ENCODE measurements at places on chromosomes 7 and 10.
A peak's percentile ranks its signal among the peaks of the same experiment; 100 is the strongest.

GRCh38 chr7:29607889-29608288, 44.3 kb downstream of the PRR15 start:
- no peak for DNase-seq

DNA sequence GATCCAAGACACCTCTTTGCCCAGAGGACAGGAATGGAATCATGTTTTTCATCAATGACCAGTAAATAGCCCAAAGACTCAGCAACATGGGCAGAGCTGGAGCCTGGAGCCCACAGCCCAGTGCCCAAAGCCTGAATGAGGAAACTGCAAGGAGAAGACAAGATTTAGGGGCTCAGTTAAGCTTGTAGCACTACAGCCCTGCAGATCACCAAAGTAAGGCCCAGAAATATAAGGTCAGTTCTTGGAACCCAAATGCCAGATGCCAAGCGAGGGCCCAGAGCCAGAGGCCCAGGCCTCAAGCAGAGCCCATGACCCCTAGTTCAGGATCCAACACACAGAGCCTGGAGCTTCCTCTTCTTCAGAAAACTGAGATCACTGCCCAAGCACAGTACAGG, 32.4 kb downstream of the MBL2 start:
- DNase-seq = no peak

DNA sequence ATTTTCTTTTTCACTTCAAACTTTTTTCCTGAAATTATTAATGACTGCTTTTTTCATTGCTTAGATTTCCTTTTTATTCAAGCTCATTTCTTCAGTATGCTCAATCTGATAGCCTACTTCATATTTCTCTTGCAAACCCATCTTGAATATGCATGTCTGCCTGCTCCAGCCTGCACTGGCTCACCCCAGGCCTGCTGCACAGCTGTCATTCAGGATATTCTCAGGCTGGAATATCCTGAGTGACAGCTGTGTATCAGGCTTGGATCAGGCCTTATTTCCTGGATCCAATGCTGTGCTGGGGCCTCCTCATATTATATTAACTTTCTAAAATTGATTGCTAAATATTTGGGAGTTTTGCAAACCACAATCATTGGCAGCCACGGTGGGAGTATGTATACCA, 120.2 kb upstream of the TNS3 start:
- no peak for DNase-seq

- peak; percentile 52 for DNase-seq
Observed at GRCh38 chr7:150405584-150406311, 26.6 kb downstream of the ZNF775 start.

DNA sequence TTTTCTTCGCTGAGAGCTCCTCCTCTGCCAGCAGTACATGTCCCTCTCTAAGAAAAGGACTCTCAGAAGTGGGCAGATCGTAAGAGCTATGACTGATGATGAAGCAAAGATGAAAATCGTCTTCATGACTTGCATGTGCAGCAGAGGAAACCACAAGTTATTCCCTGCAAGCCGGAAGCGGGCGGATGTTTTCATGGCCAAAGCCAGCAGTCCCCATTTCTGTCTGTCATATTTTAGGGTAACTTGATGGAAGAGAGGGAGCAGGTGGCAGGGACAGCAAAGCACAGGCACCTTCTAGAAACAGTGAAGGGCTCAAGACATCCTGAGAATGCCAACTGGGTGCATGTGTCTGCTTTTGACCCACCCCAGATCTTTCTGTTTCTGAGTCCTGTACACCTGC, 19.9 kb downstream of the KLF6 start:
- no peak for DNase-seq

DNA sequence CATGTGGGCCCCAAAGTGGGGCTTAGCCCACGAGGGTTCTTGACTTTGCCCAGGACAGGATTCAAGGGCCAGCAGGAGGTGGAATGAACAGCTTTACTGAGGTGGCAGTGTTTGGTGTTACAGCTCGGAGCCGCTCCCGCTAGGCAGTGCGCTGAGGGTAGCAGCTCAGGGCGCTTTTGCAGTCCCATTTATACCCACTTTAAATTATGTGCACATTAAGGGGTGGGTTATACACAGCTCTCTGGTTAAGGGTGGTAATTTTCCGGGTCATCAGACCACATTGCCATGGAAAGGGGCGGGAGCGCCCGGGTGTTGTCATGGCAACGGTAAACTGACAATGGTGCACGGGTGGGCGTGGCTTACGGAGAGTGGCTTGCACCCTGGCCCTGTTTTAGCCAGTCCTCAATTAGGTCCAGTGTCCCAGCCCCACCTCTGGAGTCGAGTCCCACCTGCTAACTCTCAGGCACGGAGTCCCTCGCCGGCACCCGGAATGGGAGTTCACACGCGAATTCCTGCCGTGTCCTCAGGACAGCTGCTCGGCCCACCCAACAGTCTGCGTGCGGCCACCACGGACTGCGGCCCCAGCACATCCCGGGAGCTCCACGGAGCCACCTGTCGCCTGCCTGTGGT, 58.2 kb upstream of the PDGFA start:
- no peak for DNase-seq

GRCh38 chr10:63201118-63201517, 68.0 kb downstream of the NRBF2 start:
- no peak for DNase-seq

- no peak for DNase-seq
Observed at GRCh38 chr10:102416283-102416682, 2.3 kb downstream of the PSD start.

DNA sequence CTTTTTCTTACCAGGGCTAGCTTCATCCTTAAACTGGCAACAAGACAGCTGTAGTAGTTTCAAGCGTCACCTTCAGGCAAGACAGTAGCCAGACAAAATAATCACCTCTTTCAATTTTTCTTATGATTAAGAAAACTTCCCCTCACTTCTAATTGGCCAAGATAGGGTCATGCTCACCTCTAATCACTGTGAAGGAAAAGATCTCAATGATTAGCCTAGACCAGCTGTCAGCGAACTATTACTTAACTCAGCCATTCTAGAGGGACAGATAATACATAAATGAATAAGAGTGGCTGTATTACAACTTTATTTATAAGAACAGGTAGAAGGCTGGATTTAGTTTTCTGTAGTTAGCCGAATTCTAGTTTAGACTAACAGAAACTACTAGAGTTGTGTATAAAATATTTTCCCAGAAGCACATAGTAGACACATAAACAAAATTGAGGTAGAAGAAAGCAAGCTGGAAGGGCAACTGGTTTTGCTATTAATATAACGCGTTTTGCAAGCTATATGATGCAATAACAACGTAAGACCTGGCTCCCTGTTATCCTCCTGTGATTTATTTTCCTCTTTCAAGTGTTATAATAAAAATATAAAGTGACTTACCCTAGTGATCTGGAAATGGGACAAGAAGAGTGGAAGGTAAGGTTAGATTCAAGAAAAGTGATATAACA, 64.3 kb downstream of the ELAPOR2 start:
- no peak for DNase-seq

DNA sequence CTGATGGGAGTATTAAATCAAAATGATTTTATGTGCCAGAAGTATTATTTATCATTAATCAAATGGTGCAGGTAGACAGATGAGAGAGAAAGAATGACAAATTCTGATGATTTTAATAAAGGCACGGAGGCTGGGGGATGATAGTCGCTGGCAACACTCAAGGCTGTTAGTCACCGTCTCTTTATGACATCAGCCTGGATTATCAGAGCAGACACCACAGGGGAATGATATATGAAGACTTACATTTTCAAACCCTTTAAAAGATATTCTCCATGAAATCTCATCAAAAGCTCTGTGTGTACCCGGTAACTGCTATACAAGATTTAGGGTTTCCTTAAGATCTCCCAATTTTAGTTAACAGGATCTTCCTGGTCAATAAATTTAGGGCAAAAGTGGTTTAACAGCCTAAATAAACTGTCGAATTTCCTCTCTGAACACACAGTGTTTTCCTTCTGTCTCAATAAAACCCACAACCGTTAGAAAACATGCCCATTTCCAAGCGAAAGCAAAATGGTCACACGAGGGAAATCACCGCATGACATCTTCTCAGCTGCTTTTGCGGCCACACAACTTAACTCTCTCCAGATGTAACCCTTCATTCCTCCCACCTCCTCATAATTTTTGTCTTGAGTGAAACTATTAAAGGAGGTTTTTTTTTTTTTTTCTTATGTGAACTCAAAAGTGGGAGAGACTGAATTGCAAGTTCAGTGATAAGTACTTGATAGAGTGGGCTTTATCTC, 133.2 kb upstream of the FAM171A1 start:
- no peak for DNase-seq

DNA sequence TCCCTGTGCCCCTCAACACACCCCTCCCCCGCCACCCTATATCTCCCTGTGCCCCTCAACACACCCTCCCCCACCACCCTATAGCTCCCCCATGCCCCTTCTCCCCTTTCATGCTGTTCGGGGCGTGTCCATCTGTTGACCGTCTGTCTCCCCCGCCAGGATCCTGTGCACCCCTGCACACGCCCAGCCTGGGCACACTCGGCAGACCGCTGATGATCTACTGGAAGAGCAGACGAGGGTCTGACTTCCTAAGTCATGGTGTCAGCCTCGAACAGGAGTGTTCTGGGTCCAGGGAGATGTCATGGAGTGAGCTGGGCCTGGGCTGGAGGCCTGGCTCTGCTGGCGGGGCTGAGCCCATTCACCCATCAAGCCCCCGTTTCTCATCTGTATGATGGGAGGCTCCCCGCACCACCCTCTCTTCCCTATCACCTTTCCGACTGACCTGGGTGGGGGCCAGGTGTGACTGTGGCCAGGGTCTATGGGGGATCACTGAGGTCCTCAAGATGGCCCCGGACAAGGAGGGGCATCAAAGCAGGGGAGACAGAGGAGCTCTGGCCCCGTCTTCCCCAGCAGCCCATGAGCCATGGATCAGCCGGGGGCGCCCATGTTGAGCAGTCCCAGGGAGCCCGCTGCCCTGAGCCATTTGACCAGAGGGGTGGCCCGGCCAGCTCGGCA, 48.3 kb downstream of the PDGFA start:
- DNase-seq = no peak

- no peak for DNase-seq
Observed at GRCh38 chr7:101556453-101556968, 72.6 kb downstream of the MYL10 start.

DNA sequence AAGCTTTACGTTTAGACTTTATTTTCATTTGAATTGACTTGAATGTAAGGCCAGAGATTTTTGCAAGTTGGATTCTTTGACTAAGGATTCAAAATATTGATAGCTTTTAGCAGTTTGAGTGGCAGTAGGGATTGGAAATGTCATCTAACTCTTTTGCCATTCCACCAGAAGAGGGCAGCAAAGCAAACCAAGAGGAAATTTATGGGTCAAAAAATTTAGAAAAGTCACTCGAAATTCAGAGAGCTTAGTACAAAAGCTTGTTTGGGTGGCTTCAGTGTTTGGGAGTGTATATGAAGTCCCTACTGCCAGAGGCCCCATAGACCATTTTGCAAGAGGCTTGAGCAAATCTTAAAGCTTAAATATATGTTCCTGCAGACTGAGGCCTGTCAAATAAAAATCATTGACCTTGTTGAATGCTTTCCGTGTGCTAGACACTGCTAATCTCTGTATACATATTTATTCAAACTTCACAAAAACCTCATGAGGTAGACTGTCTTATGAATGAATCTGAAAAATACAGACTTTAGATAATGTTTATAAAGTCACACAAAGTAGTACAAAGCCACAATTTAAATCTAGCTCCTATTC, 44.6 kb upstream of the RSBN1L start:
- no peak for DNase-seq

GRCh38 chr10:63547628-63548360, 26.6 kb downstream of the REEP3 start:
- DNase-seq = no peak

- DNase-seq = no peak
Observed at GRCh38 chr7:96649981-96650380, 59.7 kb downstream of the SEM1 start.

- DNase-seq = no peak
Observed at GRCh38 chr7:76368190-76368589, 9.4 kb upstream of the YWHAG start.

DNA sequence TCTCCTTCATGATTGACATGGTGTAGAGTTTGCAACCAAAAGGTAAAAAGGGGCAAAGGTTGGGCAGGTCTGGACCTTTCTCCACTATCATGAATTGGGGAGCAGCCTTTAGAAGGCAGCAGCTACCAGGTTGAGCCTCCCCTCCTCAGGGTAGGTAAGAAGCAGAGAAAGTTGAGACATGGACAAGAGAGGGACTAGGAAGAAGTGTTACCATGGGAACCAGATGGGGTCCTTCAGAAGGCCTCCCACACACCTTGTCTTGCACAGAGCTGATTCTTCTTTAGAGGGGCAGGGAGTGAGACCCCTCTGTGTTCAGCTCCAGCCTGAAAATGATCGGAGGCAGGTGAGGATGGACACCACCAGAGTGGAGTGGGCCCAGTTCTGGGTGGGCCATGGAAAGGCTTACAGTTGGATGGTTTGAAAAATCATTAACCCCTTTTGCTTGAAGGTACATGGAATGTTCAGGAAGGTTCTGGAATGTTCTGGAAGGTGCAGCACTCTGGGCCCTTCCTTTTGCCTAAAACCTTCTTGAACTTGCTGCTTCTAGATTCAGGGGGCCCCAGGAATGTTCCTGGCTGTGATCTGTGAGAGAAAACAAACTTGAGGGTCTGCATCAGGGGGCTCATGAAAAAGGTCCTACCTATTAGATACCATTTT, 7.0 kb downstream of the VPS37D start:
- no peak for DNase-seq

GRCh38 chr7:25858525-25859411, 293.2 kb upstream of the NFE2L3 start:
- no peak for DNase-seq

GRCh38 chr10:77383861-77384553, 253.6 kb downstream of the KCNMA1 start:
- DNase-seq = no peak

DNA sequence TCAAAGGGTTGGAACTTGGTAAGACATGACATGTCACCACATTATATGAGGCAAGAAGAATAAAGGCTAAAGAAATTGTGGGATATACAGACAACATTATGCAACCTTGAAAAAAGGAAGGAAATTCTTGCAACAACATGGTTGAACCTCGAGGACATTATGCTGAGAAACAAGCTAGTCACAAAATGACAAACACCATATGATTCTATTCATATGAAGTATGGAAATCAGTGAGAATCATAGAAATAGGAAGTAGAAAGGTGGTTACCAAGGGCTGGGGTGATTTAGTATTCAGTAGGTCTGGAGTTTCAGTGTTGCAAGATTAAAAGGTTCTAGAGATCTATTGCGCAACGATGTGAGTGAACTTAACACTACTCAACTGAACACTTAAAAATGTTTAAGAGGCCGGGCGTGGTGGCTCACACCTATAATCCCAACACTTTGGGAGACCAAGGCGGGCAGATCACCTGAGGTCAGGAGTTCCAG, 126.9 kb upstream of the TBX20 start:
- DNase-seq = no peak

DNA sequence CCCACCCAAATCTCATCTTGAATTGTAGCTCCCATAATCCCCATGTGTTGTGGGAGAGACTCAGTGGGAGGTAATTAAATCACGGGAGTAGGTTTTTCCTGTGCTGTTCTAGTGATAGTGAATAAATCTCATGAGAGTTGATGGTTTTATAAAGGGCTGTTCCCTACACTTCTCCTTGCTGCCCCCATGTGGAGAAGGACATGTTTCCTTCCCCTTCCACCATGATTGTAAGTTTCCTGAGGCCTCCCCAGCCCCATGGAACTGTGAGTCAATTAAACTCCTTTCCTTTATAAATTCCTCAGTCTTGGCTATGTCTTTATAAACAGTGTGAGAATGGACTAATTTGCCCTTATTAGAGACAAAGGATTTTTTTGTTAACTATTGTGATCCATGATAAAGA, 48.5 kb upstream of the MKX start:
- DNase-seq = no peak

- DNase-seq = peak; percentile 68
Observed at GRCh38 chr7:22110227-22110839, 164.6 kb upstream of the CDCA7L start.

GRCh38 chr7:95433952-95434556, 774 bp downstream of the PON2 start:
- no peak for DNase-seq
